ENCODE measurements at places on chromosomes 13 and 19.

DNA sequence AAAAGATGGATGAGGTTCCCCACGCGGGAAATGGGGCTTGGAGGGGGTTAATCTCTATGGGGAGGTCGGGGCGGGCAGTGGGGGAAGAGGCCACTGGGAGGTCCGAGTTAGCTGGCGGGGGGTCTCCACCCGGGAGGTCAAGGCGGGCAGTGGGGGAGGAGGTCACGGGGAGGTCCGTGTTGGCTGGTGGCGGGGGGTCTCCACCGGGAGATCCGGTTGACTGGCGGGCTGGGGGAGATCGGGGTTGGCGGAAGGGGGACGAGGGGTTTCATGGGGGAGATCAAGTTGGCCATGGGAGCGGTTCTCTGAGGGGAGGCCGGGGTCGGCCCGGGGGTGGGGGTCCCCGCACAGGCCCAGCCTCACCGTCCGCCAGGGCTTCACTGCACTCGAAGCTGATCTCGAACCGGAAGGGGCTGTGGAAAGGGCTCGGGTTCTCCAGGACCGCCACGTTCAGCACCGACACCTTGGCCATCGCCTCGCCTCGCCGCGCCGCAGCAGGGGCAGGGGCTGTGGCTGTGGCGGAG lies 342 bp downstream of the ASF1B start:
- no peak for DNase-seq

GRCh38 chr13:56317841-56318240 lies 822.9 kb upstream of the PRR20A start:
- DNase-seq = no peak

DNA sequence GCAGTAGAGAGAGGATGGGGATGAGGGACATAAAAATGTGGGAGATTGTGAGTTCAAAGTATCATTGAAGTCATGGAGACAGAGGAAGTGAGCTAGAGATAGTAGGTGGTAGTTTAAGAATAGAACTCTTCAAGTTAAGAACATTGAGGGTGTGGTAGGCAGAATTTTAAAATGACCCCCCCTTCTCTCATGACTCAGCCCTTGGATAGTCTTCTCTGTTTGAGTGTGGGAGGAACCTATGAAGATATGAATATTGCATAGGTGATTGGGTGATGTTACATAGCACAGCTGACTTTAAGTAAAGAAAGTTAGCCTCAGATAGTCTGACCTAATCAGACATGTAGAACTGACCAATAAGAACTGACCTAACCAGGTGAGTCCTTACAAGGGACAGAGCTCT lies 418.6 kb downstream of the FOXO1 start:
- no peak for DNase-seq

GRCh38 chr13:51769455-51770127 lies 34.4 kb downstream of the DHRS12 start:
- no peak for DNase-seq

- no peak for DNase-seq
Measured at GRCh38 chr19:491146-491741, 5.0 kb upstream of the MADCAM1 start.

DNA sequence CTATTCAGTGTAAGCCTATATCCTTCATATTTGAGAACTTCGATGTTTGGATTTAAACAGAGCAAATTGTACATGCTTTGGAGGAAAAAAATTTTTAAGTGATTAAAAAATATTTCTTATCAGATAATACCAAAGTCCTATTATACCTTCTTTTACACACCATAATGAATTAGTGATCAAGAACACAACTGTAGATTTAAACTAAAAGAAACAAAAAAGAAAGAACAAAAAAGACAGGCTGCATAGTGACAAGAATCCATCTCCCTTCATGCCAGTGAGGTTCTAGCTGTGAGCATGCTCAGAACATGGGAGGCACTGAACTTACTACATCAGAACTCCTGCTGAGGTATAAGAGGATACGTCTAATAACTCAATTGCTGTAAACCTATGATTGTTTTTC lies at the start of gene RXFP2:
Gene RXFP2 (plus strand): TSS at position 301 of the 400 bp plus-strand sequence. CDS start 87 bp downstream, at position 388.
- no peak for DNase-seq

- DNase-seq = no peak
Measured at GRCh38 chr19:27794494-27795042, 1418.4 kb downstream of the UQCRFS1 start.

DNA sequence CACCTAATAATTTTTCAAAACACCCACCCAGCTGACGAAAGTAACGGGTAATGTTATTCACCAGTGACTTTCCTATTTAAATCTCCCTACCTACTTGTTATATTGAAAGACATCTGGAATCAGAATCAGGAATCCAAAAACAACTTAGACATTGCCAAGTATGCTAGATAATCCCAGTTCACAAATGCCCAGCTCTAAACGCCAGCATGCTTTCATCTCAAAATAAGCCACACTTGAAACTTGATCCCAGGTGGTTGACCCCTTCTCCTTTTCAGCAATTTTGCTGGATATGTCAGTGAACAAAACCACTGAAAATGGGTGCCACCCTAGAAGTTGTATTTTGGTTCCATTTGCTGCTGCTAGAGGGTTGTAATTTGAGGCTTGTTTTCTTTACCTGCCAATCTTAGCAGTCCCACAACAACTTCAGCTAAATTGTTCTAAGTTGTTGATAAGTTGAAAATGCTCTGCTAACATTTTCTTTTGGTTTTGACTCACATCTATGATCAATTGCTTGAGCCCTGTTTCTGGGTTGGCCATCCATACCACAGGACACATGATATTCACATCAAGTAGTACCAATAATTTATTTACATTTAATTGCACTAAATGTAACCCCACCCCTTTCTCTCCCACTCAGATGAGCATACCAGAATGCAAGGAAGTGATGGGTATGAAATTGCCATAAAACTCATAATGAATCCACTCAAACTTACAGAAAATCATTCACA lies 66.4 kb downstream of the DCT start:
- no peak for DNase-seq

- DNase-seq = no peak
Measured at GRCh38 chr19:14761607-14762006, 16.8 kb downstream of the ADGRE2 start.

DNA sequence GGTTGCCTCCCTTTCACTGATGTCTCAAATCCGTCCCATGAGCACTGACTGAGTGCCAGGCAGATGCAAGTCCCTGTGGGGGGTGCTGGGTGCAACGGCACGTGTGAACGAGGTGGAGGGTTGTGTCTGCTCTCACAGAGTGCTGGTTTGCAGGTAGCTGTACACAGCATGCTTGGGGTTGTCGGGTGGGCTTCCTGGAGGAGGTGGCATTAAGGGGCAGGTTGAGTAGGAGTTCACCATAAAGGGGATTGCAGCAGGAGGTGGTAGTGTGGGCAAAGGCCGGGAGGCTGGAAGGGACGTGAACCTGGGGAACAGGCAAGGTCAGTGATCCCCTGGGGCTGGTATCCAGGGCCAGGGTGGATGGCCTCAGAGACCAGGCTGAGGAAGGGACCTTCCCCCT lies 17.2 kb downstream of the COLGALT1 start:
- no peak for DNase-seq

GRCh38 chr19:16676101-16676798 lies 15.3 kb downstream of the TMEM38A start:
- no peak for DNase-seq

DNA sequence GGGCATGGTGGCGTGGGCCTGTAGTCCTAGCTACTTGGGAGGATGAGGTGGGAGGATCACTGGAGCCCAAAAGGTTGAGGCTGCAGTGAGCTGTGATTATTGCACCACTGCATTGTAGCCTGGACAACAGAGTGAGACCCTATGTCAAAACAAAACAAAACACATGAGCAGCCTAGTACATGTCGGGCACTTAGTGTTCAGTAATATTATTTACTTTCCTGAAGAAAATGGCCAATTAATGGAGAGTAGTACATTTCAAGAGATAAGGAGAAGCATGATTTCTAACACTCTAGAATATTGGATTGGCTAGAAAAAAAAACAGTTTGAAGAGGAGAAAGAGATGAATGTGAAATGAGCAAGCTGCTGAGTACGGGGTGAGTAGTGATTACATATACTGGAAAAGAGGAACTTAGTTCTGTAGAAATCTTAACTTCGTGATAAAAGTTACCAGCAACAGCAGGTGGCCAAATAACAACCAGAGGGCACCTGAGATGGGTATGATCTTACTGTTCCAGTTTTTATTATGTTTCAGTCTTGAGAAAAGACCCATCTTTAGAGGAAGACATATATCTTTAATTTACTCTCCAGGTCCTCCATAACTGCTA lies 36.2 kb downstream of the SPATA13 start:
- DNase-seq = no peak

DNA sequence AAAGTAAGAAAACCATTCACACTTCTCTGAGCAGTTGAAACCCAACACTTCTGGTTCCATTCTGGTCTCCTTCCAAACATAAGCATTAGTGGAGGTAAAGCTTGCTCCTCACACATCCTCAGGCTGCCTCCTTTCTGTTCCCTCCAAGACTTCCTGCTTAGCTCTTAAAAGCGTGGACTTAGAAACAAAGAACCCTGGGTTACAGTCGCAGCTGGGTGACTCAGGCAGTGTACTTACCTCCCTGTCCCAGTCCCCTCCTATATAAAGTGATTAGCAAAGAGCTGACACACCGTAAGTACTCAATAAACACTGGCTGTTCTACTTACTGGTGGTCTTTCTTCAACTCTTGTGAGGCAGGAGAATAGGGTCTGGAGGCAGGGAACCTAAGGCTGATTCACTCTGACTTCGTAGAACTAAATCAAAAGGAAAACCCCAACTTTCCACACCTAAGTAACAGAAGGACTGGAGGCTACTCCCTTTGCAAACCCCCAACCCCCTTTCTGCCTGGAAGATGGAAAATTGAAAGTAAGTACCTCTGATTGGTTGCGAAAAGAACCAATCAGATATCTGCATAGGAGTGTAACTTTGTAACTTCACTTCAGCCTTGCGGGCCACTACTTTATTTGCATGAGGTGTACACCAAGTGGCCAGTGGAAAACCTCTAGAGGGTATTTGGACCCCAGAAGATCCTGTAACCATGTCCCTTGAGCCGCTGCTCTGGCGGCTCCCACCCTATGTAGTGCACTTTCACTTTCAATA lies 165.4 kb downstream of the SUCLA2 start:
- DNase-seq = no peak

GRCh38 chr13:33132644-33133440 lies 116.6 kb downstream of the KL start:
- DNase-seq = no peak

GRCh38 chr19:38799104-38799503 lies 10.1 kb downstream of the LGALS7B start:
- DNase-seq = no peak

DNA sequence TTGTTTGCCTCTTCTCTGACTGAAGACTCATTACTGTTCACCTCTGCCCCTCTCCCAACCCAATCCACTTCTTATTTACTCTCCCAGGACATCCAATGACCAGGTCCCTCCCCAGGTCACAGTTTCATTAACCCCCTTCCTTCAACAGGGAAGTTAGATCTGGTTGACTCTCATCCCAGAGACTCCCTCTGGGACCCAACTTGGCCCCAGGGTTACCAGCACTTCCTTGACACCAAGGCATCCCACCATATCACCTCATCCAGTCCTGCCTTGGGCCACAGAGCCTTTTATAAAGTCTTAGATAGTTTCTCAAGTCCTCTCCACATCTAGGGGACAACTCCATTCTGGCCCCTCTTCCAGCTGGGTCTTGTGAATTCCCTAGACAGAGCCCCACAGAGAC lies 470.6 kb upstream of the TSHZ3 start:
- no peak for DNase-seq

DNA sequence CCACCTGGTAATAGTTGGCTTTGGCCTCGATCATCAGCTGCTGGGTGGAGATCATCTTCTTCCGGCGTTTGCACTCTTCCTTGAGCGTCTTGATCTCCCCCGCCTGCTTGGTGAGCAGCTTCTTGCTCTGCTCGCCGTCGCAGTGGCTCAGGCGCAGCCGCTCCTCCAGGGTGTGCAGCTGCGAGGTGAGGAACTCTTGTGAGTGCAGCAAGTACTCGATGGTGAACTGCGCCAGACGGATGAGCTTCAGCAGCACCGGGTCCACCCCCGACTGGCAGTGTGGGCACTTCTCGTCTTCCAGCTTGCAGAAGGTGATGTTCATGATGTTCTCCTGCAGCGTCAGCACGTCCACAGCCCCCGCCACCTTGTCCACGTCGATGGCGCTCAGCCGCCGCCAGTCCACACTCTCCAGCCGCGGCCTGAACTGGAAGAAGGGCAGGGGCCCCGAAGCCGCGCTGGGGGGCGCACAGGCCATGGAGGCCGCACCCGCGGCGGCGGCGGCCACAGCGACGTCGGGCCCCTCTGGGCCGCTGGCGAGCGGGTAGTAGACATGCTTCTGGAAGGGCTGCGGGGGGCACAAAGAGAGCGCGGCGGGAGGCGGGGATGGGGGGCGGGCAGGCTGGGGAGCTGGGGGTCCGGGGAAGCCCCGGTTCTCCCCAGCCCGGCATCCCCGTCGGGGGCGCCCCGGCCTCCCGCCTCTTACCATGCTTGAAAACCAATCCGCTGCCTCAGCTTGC lies 3.0 kb downstream of the DZIP1 start:
- no peak for DNase-seq

- no peak for DNase-seq
Measured at GRCh38 chr13:82747291-82747690, 1135.0 kb downstream of the SLITRK1 start.

DNA sequence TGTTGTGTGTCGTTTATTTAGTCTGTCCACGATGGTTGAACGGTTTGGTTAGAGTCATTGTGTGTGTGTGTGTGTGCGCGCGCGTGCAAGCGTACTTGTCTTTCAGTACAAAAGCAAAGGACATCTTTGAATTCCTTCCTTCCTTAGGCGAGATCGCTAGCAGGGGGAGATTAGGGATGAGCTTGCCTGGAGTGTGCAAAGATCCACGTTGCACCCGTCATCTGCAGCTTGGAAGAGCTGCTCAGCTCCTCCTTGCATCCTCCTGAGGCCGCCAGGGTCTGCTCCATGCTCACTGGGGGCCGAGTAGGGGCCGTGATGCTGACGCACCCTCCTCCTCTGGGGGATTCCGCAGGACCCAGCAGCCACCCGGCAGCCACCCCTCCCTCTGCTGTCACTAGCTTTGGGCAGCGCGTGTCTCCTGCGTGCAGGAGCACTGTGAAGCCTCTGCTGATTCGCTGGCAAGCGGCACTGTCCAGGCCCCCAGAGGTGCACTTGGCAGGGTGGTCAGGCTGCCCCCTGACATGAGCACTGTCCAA lies 137.3 kb downstream of the KDM4B start:
- DNase-seq = no peak

DNA sequence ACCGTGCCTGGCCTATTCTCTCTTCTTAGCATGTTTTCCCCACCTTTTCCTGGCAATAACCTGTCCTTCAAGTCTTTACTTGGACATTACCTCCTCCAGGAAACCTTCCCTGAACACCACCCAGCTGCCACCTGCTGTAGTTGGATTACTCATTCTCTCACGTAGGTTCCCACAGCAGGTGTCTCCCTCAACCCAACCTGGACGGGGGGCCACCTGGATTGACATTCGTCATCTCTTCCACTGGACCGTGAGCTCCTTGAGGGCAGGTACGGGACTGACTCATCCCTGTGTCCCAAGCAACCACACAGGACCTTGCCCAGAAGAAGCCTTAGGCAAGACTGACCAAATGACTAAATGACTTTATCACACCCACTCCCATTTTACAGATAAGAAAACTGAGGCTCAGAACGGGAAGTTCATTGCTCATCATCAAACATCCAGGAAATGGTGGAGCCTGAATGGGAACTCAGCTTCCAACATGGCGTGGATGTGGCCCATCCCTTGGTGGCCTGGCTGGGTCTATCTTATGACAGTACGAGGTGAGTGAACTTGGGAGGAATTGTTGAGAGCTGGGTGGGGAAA lies 3.5 kb upstream of the KLK6 start:
- no peak for DNase-seq

Data from stimulated activated CD4-positive, alpha-beta T cell treated with anti-CD3 and anti-CD28 coated beads, Interleukin-12 subunit alpha, Interleukin-12 subunit beta, amount 100 ng/mL, for 4 hours (primary cell).